ENCODE measurements at places on chromosomes 6 and 20.

- no peak for DNase-seq
Observed at GRCh38 chr20:1924910-1925861, 30.0 kb downstream of the SIRPA start.

- peak; percentile 5 for DNase-seq
Observed at GRCh38 chr6:75266716-75267291, 17.8 kb downstream of the TMEM30A start.

GRCh38 chr6:70113171-70113570 is 189.7 kb downstream of the COL9A1 start:
- DNase-seq = no peak

- DNase-seq = no peak
Observed at GRCh38 chr20:24739746-24740145, 209.3 kb upstream of the CST7 start.

GRCh38 chr6:2931970-2932748 is 29.1 kb upstream of the SERPINB9 start:
- DNase-seq = peak; percentile 56

GRCh38 chr6:71533939-71534379 is 245.3 kb downstream of the OGFRL1 start:
- DNase-seq = no peak

DNA sequence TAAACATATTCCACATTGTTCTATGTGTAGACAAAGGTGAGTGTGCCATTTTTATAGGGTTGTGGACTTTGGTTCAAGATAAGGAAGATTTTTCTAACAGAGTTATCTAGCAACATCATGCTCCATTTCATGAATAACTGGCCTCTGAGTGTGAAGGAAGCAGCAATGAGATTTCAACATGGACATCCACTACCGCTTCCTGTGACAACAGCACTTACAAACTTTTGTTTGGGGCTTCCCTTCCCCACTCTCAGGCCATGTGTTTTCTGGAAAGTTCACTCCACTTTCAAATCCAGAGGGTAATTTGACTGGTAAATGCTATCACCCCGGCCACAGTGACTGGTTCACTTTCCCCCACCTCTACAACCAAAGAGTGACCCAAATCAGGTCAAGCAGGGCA is 38.1 kb upstream of the PROKR2 start:
- DNase-seq = no peak
